ENCODE measurements at places on chromosomes 5 and 9. TPM values are rescaled to one million over a fixed set of nuclear protein-coding genes. Genes with fewer than 3 reads are reported as not detected.

ANKS6 gene
- 31.3 TPM for polyA plus RNA-seq

PTGDS gene
- 3,209 TPM for polyA plus RNA-seq

BASP1 gene
- polyA plus RNA-seq: 581 TPM

IFNA2 gene
- polyA plus RNA-seq: not detected

DRD1 gene
- polyA plus RNA-seq: 4.3 TPM

RELL2 gene
- 32.4 TPM for polyA plus RNA-seq

GRCh38 chr9:134515026-134515821 is 126.4 kb upstream of the COL5A1 start:
- no peaks in the 10 kb centered on the region for H3K36me3 ChIP-seq
- H3K4me1 ChIP-seq: peaks cover 9% of the 10 kb centered on the region
- DNase-seq: no peak
- H3K27me3 ChIP-seq: no peaks in the 10 kb centered on the region
- H3K27ac ChIP-seq: no peak overlapping the region
- H3K4me3 ChIP-seq: no peak overlapping the region

- no peak overlapping the region for H3K27ac ChIP-seq
- H3K4me1 ChIP-seq: no peaks in the 10 kb centered on the region
- no peak for DNase-seq
- no peaks in the 10 kb centered on the region for H3K27me3 ChIP-seq
- H3K36me3 ChIP-seq: no peaks in the 10 kb centered on the region
These were observed 442.2 kb upstream of the CLINT1 start for GRCh38 chr5:158301186-158301585.

- peaks cover 12% of the 10 kb centered on the region for H3K4me1 ChIP-seq
- no peak for DNase-seq
- no peaks in the 10 kb centered on the region for H3K27me3 ChIP-seq
- H3K4me3 ChIP-seq: no peak overlapping the region
- no peak overlapping the region for H3K27ac ChIP-seq
These were observed 67.9 kb downstream of the OLFM1 start for GRCh38 chr9:135155396-135155795.

DNA sequence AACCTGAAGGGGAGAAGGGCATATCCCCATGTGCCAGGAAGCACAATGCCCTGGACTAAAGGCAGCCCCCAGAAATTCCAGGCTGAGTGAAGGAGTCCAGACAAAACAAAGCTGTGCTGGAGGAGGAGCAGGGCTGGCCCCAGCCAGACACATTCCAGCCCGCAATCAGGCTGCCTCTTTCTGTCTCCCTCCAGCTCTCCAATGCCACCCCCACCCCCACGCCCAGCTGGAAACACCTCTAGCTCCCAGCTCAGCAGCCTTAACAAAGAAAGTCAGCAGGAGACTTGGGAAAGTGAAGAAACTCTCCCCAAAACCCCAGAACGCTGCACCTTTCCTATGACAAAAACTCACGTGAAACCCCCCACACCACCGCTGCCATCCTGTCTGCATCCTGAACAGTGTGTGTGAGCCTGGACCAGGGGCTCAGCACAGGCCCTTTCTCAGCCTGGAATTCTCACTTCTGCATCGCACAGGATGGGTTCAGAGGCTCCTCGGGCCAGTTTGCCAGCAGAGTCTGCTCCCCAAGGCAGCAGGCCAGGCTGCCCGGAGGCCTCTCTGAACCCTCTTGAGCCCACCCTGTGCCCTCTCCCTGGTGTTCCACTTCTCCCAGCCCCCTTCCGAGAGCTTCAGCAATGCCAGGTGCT is 96.2 kb upstream of the ICE1 start:
- H3K27ac ChIP-seq: no peak overlapping the region
- H3K27me3 ChIP-seq: no peaks in the 10 kb centered on the region
- peaks cover 14% of the 10 kb centered on the region for H3K4me1 ChIP-seq
- no peaks in the 10 kb centered on the region for H3K36me3 ChIP-seq

DNA sequence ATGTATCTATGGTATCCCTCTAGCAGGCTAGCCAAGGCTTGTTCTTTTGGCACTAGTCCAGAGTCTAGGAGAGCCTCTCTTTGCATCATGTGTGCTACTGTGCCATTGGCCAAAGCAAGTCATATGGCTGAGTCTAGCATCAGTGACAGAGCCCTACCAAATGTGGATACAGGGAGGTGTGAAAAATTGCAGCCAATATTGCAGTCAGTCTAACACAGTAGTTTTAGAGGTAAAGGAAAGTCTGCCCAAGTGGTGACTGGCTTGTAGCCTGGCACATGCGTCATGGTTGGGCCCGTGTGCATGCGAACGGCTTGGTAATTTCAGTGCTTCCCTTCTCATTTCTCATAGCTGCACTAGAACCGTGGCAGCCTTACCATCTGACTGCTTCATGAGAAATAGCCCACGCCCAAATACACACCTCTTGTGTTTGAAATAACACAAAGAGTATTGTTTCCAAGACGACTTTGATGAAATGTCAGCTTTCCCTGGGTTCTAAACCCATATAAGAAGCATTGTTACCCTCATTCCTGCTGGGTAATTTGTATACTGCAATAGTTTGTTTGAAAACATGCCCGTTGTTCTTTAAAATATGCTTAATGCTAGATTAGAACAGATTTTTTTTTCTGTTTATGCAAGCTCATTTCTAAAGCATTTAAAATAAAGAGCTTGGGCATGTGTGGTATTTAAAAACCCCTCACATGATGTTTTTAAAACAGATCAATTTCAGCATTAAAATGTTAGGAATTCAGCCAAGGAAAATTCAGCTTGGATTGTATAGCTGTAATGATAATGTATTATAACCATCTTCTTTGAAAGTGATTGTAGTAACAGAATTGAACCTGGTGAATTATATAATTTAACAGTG is 113.2 kb downstream of the TLE4 start:
- no peaks in the 10 kb centered on the region for H3K4me1 ChIP-seq
- no peak overlapping the region for H3K27ac ChIP-seq
- DNase-seq: no peak
- H3K4me3 ChIP-seq: no peak overlapping the region

GRCh38 chr9:117120061-117120460 is 294.8 kb downstream of the ASTN2 start:
- H3K27me3 ChIP-seq: no peaks in the 10 kb centered on the region
- H3K4me1 ChIP-seq: no peaks in the 10 kb centered on the region
- H3K36me3 ChIP-seq: no peaks in the 10 kb centered on the region
- no peak overlapping the region for H3K27ac ChIP-seq
- no peak for DNase-seq
- no peak overlapping the region for H3K4me3 ChIP-seq

- no peak overlapping the region for H3K27ac ChIP-seq
- H3K4me1 ChIP-seq: peaks cover 10% of the 10 kb centered on the region
- DNase-seq: no peak
- H3K27me3 ChIP-seq: no peaks in the 10 kb centered on the region
- no peaks in the 10 kb centered on the region for H3K36me3 ChIP-seq
- H3K4me3 ChIP-seq: no peak overlapping the region
These were observed 81.6 kb upstream of the PHYKPL start for GRCh38 chr5:178314061-178314660.

GRCh38 chr5:16883176-16883575 is 52.9 kb downstream of the MYO10 start:
- no peak for DNase-seq
- H3K4me1 ChIP-seq: no peaks in the 10 kb centered on the region
- no peak overlapping the region for H3K27ac ChIP-seq
